ENCODE measurements at places on chromosomes 6 and 20.

- DNase-seq, result no peak
These were observed 28.1 kb downstream of the KIF13A start for GRCh38 chr6:17959302-17959701.

DNA sequence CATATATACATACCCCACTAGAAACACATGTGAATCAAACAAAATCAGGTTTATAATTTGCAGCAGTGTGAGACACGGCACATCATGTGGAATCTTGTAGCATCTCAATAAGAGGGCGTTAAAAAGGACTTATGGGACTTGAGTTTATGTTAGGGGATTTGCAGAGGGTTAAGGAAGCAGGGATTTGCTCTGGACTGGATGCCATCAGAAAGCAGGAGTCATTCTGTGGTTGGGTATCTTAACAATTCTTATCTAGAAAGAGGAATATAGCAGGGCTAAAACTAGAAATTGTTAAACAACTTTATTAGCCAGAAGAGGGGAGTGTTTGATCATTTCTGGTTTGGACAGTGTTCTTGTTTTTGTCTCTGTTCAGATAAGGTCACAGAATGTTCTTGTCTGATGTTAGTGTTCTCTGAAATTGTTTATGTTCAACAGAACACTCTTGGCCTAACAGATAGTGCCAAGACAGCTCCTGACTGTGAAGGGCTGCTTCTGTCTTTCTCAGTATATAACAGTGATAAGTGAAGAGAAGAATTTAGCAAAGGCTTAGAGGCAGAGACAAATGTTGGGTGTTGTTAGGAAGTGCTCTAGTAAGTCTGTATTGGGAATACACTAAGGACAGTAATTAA is 39.2 kb downstream of the LIN28B start:
- peak; percentile 10 for DNase-seq

GRCh38 chr6:87705070-87705691 is 3.1 kb upstream of the AKIRIN2 start:
- DNase-seq, result no peak

- DNase-seq, result peak; percentile 48
These were observed 2.8 kb upstream of the GINM1 start for GRCh38 chr6:149563203-149563927.

- DNase-seq, result no peak
These were observed 145.7 kb downstream of the WDR27 start for GRCh38 chr6:169555971-169556617.

DNA sequence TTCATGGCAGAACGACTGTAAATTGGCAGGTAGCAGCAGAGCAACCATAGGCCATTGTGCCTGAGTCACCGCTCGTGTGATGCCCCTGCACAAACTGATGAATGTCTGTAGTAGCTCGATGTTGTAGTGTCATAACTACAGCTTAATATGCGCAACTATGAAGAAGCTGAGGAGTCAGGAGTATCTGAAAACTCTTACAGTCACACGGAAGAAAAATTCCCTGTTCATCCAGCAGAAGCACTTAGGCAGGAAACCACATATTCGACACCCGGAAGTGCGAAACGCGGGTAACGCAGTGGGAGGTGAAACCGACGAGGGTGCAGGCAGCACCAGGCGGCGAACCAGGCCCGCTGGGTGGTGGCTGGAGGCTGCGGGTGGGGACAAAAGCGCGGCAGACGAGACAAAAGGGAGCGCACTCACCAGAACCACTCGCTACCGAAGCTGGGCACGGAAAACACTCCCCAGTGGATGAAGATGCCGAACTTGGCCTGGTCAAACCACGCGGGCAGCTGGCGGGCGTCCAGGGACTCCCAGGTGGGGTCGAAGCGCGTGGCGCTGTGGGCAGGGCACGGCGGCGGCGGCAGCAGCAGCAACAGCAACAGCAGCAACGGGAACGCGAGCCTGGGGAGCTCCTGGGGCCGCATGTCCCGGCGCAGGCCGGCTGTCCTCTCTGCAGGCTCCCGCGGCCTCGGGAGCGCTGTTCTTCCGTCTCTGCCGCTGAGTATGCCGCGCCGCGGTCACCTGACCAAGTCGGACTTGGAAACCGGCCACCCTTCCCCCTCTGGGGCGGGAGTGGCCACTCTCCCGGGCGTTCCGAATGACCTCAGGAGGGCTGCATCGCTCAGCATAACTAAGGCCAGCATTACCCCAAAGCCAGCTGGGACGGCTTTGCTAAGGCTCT is at the start of gene FUCA2:
TSS of gene FUCA2 (minus strand) at position 730 of the 901 bp plus-strand sequence. CDS start at position 644, 86 bp downstream.
- DNase-seq, result peak; percentile 61

DNA sequence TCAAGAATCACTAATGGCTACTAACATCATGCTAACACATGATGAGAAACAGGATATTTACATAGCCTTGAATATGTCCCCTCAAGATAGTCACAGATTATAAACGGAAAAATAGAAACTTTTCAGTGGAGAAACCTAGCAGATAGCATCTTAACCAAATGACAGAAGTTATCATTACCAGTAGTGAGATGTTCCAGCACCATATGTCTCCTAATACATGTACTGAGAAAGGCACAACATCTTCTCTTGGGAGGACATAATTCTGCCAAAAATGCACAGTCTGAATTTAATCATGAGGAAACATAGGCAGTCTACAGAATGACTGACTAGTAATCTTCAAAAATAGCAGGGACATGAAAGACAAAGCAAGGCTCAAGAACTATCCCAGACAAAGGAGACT is 19.9 kb upstream of the PRIM2 start:
- DNase-seq, result no peak

GRCh38 chr6:136127873-136128272 is 122.2 kb downstream of the MTFR2 start:
- no peak for DNase-seq

DNA sequence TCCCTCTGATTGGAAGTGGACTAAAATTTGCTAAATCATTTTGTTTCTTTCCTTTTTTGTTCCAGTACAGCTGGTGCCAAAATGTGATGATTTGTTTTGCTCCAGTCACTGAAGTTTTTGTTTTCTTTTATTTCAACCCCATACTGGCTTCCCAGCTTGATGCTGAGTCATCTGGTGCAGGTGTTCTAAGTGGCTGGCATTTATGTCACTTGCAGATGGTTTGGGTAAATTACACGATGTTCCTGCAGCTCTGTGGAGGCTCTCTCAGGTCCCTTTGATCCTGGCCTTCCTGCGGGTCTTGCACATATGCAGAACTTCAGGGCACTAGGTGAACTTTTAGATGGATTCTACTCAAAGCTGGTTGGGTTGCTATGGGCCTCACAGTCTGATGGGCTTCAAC is 577.7 kb downstream of the HAO1 start:
- no peak for DNase-seq

DNA sequence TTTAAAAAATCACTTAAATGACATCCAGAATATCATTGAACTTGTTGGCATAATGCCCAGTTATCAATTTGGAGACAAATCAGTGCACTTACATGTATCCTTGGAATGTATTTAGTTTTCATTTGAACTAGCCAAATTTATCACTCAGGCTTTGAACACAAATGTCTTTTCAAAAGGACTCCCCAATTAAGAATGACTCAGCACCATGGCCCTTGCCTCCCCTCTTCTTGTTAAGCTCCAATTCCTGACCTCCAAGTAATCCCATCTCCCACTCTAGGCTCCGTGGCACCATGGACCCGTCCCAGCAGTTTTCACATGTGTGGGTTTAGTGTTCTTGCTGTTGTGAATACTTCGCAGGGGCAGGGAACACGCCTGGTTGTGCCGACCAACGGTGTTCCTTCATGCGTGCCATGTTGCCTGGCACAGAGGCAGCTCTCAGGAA is 2.7 kb downstream of the AKAP12 start:
- DNase-seq, result no peak

DNA sequence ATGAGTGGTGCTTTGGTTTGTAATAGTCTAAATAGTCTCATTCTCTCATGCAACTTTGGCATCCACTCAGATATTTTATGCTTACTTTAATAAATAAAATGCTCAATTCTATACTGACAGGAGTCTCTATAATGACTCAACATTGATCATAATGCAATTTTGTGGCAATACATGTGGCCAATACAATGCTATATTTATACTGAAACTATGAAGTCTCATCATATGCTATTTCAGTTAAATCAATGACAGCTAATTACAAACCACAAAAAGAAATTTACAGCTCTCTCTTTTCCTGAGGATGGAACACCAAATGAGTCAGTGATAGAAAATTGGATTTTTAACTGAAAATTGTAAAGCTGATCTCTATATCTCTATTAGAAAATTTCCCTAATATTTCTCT is 77.1 kb downstream of the WASF1 start:
- no peak for DNase-seq

- DNase-seq, result peak; percentile 67
These were observed 58.7 kb upstream of the SLC2A12 start for GRCh38 chr6:134111062-134111677.

- no peak for DNase-seq
These were observed 48.7 kb downstream of the SLC35F1 start for GRCh38 chr6:117955684-117956256.

DNA sequence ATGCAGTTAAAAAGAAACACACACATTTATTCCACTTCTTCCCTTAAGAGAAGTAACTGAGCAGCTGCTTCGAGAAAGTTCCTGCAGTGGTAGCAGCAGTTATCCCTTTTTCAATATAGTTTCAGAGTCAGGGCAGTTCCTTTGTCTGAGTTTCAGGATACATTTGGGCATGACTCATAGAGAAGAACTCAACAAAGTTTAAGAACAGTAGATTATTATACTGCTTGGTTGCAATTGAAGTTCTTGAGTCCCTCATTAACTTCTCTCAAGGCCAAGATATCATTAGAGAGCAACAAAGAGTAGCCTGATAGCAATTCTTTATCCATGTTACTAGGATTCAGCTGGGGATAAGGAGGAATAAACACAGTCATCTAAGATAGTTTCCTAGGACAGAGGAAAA is 54.4 kb downstream of the TPD52L1 start:
- peak; percentile 10 for DNase-seq

DNA sequence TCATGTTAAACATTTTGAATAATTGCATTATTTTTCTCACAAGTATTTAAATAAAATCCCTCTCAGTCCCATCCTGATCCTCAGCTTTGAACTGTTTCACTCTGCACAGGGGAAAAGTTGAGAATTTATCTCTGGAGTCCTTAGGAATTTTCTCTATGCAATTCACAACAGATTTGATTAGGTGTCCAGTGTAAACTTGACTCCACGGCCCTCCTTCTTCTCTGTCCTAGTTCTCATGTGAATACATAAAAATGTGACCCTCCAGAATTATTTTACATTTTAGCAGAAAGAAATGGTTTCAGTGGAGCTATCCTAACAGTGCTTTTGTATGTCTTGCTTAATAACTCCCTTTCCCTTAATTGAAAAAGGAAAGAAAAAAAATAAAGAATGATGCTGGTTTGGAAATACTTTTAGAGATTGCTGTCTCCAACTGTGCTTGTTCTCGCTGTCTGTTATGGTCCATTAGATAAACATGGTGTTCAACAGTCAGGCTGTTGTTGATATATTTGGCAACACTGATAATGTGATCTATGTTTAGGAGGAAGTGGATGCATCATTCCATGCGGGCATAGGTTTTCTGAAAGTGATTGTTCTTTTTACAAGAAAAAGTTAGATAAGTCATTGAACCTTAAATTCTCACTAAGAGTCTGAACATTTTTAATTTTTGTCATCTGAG is 599.4 kb upstream of the CITED2 start:
- DNase-seq, result peak; percentile 75

DNA sequence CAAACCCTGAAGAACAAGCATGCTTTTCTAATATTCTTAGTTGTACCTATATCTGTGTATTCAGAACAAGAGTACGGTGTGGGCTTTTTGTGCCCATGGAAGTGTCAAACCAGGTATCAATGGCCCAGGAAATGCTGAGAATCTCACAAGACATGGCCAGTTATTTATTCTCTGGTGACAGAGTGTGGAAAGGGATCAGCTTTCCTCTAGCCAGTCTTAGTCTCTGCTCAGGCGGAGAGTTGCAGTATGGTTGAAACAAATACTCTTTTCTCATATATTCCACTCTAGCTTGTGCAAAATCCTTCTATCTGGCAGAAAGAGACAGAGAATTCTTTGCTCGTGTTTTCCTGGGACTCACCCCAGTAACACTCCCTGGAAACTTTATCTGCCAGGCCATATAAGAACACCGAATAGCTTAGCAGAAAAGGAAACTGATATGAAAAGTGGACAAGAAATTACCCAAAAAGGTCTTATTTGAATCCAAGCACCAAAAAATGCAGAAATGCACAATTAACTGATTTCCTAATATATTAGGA is 173.3 kb upstream of the RSPO3 start:
- DNase-seq, result no peak

- no peak for DNase-seq
These were observed 94.4 kb downstream of the OTOR start for GRCh38 chr20:16842486-16843120.

- no peak for DNase-seq
These were observed 21.2 kb upstream of the NOP56 start for GRCh38 chr20:2631228-2631627.

DNA sequence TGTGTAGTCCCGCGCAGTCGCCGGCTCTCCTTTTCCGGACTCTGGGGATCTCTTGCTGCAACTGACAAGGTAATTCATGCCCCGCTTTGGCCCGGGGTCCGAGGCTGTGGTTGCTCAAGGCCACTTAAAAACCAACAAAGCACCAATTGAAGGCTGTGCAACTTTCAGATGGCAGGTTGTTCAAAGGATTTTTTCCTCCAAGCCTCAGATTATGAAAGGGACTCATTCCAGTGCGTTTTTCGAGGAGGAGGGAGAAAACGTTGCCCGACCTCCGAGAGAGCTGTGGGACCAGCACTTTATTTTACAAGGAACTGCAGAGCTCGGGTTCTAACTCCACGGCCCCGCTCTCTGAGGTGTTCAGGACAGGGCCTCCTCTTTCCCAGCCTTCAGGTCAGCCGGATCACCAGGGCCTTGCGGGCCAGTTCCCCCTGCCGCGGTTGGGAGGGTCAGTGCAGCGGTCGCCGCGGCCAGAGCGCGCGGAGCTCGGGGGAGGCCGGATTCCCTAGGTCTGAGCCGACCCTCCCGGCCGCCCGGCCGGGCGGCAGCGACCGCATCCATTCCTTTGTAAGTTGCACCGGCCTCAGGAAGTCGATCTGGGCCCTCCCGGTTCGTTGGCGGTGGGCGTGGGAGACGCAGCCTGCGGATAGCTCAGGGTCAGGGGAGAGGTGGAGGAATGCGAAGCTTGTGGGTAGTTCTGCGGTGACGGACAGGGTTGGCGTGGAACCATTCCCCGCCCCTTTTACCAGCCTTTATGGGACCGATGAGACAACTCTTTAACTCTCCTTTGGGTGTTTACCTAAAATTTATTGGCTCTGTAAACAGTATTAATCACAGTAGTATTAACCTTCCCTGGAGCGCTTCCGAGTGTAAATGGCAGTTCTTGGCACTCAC is 1.6 kb downstream of the UTRN start:
- peak; percentile 79 for DNase-seq

GRCh38 chr6:89506716-89507617 is 74.0 kb downstream of the ANKRD6 start:
- no peak for DNase-seq

DNA sequence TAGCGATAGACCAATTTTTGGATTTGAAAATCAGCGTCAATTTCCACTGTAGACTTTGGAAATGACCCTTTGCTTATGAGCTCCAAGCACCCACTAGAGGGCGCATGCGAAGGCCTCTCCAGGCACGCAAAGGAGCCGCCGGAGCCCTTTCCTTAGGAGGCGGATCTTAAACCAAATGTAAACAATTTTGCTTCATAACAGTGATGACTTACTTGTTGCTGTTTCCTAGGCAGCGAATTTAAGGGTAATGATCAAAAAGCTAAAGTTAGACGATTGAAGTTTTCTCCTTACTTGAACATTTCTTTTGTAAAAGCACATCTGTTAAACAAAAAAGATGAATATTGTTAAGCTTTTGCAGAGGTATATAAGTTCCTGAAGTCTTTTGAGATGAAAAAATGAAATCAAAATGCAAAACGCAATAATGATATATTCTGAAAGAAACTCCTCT is 29.2 kb upstream of the EXOC2 start:
- DNase-seq, result peak; percentile 60

GRCh38 chr20:31967830-31968249 is at the start of gene XKR7:
Gene XKR7 (plus strand): TSS chr20:31968151. CDS start chr20:31968176, 25 bp downstream.
- no peak for DNase-seq

Measured in kidney capillary endothelial cell (primary cell).